ENCODE measurements at places on chromosomes 3 and 15.

- DNase-seq, result no peak
Observed at GRCh38 chr3:159941038-159942000, 47.3 kb upstream of the IL12A start.

DNA sequence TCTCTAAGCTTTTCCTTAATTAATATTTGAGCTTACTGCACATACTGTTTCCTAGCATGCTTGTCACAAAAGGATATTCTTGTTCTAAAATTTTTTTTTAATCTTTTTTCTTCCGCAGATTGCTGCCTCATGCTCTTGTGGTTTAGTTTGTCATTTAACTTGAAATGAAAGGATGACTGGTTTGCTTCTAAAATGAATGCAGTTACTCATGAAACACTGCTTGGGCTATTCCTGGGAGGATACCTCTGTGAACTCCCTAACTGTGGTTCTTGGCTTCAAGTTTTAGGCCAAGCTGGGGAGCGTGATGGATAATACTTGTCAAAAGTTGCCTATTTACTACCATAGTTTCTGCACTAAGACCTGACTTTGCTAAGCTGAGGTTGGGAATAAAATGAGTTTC is 64.0 kb downstream of the USP13 start:
- no peak for DNase-seq

- no peak for DNase-seq
Observed at GRCh38 chr15:84034578-84035398, 200.8 kb upstream of the GOLGA6L4 start.

DNA sequence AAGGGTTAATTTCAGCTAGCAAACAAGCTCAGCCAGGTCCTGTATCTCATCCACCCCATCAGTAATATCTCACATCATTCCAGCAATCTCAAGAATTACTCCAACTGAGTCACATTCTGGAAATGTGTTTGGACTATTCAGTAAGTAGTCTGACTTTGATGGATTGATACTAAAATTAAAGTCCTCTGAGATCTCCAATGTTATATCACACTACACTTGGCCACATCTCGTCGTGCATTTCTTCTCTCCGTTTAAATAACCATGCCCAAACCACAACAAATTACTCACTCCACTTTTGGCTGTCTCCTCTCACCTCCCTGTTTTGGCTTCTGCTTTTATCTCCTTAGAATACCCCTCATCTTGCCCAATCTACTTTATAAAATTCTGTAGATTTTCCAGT is 292.2 kb downstream of the PYDC2 start:
- DNase-seq, result no peak

- no peak for DNase-seq
Observed at GRCh38 chr3:164007765-164008164, 1070.5 kb downstream of the SI start.

- DNase-seq, result no peak
Observed at GRCh38 chr15:90076716-90077115, 25.6 kb downstream of the IDH2 start.

- no peak for DNase-seq
Observed at GRCh38 chr15:34361278-34361677, 5.7 kb downstream of the LPCAT4 start.

DNA sequence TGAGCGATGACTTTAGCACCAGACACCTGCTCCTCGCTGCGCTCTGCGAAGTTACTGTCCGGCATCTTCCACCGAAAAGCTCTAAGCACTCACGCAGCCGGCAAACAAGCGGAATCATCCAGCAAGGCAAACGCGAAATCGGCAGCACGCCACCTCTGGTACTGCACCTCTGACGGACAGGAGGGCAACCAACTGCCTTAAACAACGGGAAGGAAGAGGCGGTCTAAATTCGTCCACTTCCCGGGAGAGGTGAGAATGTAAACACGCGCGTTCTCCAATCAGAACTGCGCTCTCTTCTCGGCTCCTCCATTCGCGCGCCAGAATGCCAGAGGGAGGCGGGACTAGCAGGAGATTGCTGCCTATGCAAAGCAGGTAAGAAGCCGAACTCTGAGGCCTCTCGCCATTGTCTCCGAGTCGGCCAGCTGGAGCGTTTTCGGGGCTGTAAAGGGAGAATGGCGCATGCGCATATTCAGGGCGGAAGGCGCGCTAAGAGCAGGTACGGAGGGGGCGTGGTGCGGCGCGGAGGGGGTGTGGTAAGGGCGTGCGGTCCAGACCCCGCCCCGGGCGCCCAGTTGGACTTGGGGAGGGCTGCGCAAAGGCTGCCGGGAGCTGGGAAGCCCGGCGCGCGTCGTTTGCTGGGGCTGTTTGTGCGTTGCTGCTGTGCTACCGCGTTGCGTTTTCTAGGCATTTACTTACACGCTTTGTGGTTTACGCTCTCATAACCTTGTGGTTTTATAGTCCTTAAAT is at the start of the genes BTD and HACL1:
Gene BTD (plus strand): TSS at position 347 of the 747 bp plus-strand sequence. CDS start 33,695 bp downstream, outside the sequence.
Gene HACL1 (minus strand): TSS at position 171 of the 747 bp plus-strand sequence. CDS start 106 bp downstream, at position 65.
- DNase-seq, result no peak

- no peak for DNase-seq
Observed at GRCh38 chr15:98942431-98942830, 65.2 kb downstream of the PGPEP1L start.

GRCh38 chr3:110126065-110126464 is 788.7 kb upstream of the DPPA4 start:
- no peak for DNase-seq

All from activated naive CD4-positive, alpha-beta T cell (primary cell).